Glomerular endothelial cell (primary cell): ENCODE measurements at places on chromosomes 3 and 15. TPM values are rescaled to one million over a fixed set of nuclear protein-coding genes. Genes with fewer than 3 reads are reported as not detected.

RAB8B gene
- total RNA-seq = 23.2 and 26.1 TPM in 2 replicates

GORASP1 gene
- 67.0 and 77.2 TPM in 2 replicates for total RNA-seq

CLRN1 gene
- total RNA-seq = not detected in 2 replicates

PLA2G4D gene
- total RNA-seq = not detected in 2 replicates

PLIN1 gene
- 0.35 TPM in 1 of 2 replicates, not detected in the other for total RNA-seq
